ENCODE measurements at places on chromosomes 12 and 14. TPM values are rescaled to one million over a fixed set of nuclear protein-coding genes. Genes with fewer than 3 reads are reported as not detected.
A peak's percentile ranks its signal among the peaks of the same experiment; 100 is the strongest.

DNA sequence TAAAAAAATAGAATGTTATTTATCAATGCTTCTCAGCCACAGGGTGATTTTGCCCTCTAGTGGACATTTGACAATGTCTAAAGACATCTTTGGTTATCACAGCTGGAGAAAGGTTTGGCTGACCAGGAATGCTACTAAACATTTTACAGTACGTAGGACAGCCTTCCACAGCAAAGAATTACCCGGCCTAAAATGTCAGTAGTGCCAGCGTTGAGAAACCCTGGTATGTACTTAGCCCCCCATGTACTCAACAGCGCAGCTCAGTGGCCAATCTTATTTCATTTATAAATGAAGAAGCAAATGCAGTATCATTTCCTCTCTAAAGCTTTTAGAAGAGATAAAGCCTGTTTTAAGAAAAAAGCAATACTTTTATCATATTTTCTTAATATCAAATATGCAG, 5.8 kb downstream of the MARK3 start:
- DNase-seq, result peak; percentile 91

DNA sequence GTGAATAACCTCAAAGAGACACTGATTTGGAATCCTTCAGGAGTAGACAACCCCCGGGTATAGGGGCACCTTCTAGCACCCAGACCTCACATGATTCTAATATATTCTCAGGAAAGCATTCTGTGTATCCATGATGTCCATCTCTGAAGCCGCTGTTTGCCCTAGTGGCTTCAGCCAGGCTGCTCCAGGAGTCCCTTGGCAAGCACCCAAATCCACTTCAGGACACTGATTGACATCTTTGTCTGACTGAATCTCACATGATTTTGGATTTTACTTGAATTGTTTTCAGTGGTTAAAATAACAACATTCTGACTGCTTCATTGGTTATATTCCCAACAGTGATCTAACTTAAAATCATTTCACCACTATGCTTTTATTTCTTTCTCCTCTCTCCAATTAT, 390.5 kb upstream of the CLEC14A start:
- DNase-seq, result no peak

- DNase-seq, result peak; percentile 67
Observed at GRCh38 chr12:84874125-84874824, 38.3 kb downstream of the SLC6A15 start.

- DNase-seq, result peak; percentile 97
Observed at GRCh38 chr12:45234139-45234865, 18.4 kb downstream of the ANO6 start.

GRCh38 chr14:100463937-100464336, 123.3 kb downstream of the BEGAIN start:
- DNase-seq, result no peak

NRL gene
- 1.3 TPM for total RNA-seq

BTG1 gene
- total RNA-seq, result 4.8 TPM

DHH gene
- not detected for total RNA-seq

PRH2 gene
- total RNA-seq, result 0.32 TPM
